ENCODE measurements at places on chromosomes 2 and 18.

DNA sequence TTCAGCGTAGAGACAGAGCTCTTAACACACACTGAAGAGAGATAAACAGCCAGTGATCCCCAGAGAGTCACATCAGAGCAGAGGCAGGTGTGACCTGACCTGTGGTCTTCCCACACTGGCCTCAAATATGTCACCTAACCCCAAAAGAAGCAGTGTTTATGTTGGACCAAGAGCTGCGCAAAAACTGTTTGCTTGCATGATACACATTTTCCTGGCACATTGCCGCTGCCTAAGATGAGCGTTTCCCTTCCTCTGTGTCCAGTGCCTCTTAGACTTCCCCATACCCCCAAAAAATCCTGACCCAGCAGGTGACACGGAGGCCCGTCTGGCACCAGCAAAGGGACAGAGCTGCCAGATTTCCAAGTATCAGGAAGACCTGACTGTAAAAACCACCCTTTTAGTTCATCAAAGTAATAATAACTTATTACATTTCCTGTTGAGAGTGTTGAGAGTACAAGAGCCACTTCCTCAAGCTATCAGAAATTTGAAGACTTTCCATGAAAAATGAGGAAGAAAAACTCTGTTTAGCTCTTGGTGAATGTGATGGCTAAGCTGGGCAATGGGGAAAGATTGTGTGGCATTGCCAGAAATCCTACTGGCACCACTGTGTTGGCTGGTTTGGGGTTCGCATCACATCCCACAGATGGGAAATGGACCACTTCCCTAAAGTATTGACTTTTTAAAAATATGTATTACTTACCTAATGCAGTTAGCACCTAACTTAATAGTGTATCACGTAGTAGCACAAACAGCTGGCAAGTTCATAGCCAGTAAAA, 6.7 kb downstream of the TNFRSF11A start:
- H3K36me3 ChIP-seq, result peaks cover 1% of the 10 kb centered on the region
- no peak overlapping the region for H3K27ac ChIP-seq
- peaks cover 10% of the 10 kb centered on the region for H3K27me3 ChIP-seq
- DNase-seq, result no peak

- peaks cover 55% of the 10 kb centered on the region for H3K4me1 ChIP-seq
- H3K27me3 ChIP-seq, result no peaks in the 10 kb centered on the region
- H3K27ac ChIP-seq, result peak overlapping the region; percentile 99
- H3K4me3 ChIP-seq, result peak overlapping the region; percentile 93
- peaks cover 43% of the 10 kb centered on the region for H3K36me3 ChIP-seq
Observed at GRCh38 chr2:86790134-86790675, 508 bp downstream of the CD8A start.

GRCh38 chr2:176088048-176088936, 4.2 kb upstream of the HOXD13 start:
- peaks cover 93% of the 10 kb centered on the region for H3K27me3 ChIP-seq
- DNase-seq, result no peak
- peak overlapping the region; percentile 30 for H3K27ac ChIP-seq
- peaks cover 4% of the 10 kb centered on the region for H3K36me3 ChIP-seq

DNA sequence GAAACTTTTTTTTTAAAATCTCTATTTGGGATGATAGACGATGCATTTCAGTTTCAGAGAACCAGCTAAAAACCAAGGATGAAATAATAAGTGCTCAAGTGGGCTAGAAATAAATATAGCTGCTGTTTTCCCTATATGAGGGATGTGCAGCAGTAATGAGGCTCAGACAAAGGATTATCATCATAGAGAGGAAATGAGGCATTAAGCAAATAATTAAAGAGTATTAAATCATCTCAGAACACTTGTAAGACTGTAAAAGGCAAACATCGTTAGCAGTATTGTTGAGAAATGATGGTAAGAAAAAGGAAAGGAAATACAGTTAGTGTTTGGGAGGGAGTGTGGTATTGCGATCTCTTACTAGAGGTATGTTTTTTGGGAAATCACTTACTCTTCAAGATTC, 233.5 kb downstream of the TGIF1 start:
- H3K4me1 ChIP-seq, result no peaks in the 10 kb centered on the region
- H3K27ac ChIP-seq, result no peak overlapping the region
- H3K4me3 ChIP-seq, result no peak overlapping the region
- H3K27me3 ChIP-seq, result peaks cover 2% of the 10 kb centered on the region
- DNase-seq, result no peak

Measured in activated naive CD8-positive, alpha-beta T cell treated with anti-CD3 and anti-CD28 coated beads, Interleukin-2, amount 10 ng/mL, durations not matched to agents 7 days and 5 days (primary cell).